Omental fat pad (tissue), 4 donors: ENCODE measurements at places on chromosomes 3 and 15. TPM values are rescaled to one million over a fixed set of nuclear protein-coding genes. Genes with fewer than 3 reads are reported as not detected.

DNA sequence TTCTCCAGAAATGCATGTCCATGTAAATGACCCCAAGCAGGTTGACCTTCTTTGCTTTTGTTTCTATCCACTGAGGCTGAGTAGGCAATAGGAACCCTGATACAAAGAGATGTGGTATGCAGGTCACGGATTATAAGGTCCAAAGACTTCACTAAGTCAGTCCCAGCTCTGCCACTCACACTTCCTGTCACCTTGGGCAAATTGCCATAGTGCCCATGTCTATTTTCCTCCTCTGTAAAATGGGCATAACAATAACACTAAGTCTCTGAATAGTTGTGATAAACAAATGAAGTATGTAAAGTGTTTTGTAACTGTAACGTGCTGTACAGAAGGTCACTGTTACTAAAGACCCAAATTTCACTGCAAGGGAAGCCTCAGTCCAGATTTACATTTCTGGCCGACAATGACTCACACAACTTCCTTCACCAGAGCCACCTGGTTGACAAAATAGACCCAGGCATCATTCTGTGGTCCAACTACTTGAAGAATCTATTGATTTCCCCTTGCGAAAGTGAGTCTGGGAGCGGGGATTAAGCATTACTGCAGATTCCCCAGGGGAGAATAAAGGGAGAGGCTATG is 175.4 kb upstream of the LPP start:
- no peak for DNase-seq

DNA sequence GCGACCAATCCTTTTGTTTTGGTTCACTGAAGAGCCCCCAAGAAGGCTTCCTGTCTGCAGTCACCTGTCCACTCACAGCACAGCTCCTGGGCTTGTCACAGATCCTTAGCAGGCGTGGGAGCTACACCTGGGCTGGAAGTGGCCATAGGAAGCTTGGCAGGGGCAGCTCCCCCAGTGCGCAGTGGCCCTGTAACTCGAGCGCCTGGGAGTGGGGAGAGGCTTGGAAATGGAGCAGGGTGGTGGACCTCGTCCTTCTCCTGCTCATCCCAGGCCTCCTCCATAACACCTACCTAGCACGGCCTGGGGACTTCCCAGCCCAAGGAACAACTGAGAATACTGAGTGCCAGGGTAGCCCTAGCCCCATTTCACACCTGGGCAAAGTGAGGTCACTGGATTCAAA is 19.3 kb upstream of the TGM5 start:
- no peak for DNase-seq

DNA sequence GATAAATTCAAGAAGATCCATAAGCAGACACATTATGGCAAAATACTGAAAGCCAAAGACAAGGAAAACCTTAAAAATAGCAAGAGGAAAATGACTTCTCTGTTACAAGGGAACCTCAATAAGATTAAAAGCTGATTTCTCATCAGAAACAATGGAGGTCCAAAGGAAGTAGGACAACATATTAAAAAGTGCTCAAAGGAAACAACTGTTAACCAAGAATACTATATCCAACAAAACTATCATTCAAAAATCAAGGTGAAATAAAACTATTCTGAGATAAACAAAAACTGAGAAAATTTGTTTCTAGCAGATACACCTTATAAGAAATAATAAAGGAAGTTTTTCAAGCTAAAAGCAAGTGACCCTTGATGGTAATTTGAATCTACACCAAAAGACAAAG is 314.7 kb upstream of the ROPN1 start:
- DNase-seq, result no peak

DNA sequence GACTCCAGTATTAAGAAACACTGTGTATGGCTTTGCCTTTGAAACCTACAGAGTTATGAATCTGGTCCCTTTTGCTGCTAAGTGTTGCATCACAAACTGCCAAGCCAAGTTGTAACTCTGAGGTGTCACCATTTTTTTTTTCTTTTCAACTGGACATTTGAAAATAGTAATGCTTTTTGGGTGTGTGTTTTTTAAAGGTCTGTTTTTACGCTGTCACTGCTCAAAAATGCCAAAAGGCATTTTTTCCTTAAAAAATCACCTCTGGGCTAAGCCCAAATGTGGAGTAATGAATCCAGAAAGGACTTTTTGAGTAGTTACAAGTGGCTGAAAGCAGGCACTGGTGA is 9.5 kb downstream of the SMAD3 start:
- DNase-seq, result no peak

DNA sequence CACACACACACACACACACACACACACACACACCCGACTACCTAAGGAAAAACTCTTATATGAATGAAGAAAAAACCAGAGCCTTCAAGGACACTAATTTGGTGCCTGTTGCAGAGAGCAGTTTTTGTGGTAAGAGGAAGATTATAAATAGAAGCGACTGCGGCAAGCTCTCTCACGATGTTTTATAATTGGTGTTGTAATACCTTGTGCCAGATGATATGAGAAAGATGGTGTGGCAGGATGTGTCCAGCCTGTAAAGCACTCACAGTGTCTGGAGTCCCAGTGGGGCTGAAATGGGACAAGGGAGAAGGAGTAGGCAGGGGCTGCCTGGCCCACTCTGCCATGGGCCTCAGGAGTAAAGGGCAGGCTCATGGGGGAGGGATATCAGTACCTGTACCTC is 839.9 kb downstream of the AGBL1 start:
- DNase-seq, result no peak

GRCh38 chr15:39244776-39245175 is 336.1 kb upstream of the THBS1 start:
- DNase-seq, result no peak

- no peak for DNase-seq
Measured at GRCh38 chr15:80309769-80310384, 57.9 kb upstream of the CTXND1 start.

Gene PRR20G
- not detected for total RNA-seq

Gene CHRFAM7A
- total RNA-seq, result 1.3 TPM

Gene CHRNA5
- 2.2 TPM for total RNA-seq

Gene GHSR
- total RNA-seq, result not detected

Gene TRAIP
- total RNA-seq, result 1.8 TPM

Gene DCBLD2
- total RNA-seq, result 40.1 TPM

Gene BDH1
- 20.2 TPM for total RNA-seq

Gene HYAL1
- 12.2 TPM for total RNA-seq
